ENCODE measurements at places on chromosomes 4 and X. TPM values are rescaled to one million over a fixed set of nuclear protein-coding genes. Genes with fewer than 3 reads are reported as not detected.

DNA sequence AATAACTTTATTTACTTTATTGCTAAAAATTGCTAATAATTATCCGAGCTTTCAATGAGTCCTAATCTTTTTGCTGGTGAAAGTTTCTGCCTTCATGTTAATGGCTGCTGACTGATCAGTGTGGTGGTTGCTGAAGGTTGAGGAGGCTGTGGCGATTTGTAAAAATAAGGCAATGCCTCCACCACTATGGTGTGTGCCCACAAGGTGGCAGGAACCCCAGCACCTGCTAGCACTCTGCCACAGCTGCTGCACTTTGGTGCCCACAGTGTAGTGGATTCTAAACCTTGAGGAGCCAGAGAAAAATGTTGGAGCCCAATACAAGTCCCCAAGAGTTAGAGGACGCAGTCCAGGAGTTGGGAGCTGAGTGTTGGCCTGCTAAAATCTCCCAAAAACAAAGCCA lies 1237.1 kb downstream of the PCDH19 start:
- no peak for DNase-seq

DNA sequence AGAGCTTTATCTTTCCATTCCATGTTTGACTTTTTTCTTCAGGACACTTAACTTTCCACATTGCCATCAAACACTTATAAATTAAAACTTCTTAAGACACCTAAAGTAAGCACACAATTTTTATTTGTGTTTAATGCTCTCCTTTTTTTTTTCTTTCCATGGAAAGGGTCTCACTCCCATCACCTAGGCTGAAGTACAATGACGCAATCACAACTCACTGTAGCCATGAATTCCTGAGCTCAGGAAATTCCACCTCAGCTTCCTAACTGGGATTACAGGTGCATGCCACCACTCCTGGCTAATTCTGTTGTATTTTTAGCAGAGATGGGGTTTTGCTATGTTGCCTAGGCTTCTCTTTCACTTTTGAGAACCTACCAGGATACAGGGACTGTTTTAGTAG lies 7.3 kb downstream of the SMR3A start:
- no peak for DNase-seq

DNA sequence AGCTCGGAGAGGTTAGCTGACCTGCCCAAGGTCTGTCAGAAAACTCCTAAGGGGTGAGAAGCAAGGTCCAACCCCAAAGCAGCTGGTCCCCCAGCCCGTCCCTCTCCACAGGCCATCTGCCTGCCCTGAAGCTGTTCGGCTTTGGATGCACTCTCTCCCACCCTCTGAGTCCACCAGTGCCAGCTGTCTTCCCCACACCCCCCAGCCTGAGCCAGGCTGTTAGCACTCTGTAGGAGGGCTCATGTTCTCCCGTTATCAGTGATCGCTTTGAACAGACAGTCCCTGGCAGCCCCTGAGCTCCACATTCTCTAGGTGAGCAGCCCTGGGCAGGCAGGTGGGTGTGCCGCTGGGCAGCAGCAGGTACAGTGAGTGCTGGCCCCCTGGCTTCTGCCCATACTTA lies 16.0 kb downstream of the ZNF185 start:
- no peak for DNase-seq

DNA sequence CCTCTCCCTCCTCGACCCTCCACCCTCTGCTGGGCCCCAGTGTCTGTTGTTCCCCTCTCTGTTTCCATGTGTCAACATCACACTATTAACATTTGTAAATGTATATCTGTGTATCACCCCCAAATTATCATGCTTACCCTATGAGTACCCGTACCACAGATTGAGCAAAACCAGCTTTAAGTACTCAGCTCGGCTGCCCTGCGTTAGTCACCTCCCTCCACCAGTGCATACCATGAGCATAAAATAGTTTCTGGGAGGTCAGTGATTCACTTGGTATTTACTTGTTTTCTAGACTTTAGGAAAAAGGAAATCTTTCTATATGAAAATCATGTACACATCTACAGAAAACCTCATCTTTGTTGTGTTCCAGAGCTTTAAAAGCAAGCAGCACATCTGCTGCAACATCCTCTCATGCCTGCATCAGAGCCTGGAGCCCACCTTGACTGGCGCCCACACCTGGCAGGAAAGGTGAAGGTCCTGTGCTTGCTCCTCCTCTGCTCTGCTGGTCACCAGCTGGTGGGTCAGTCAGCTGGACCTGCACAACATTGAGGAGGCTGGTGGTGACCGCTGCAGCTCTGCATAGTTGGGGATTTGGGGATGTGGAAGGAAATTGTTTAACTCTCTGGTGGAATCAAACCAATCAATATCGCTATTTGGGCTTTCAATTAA lies 214.4 kb upstream of the KLF3 start:
- no peak for DNase-seq

The STBD1 gene
- 0.15 TPM for total RNA-seq

The DCHS2 gene
- not detected for total RNA-seq

The SPANXA2 gene
- total RNA-seq = not detected

The GJB1 gene
- total RNA-seq = not detected

All from natural killer cell (primary cell).